ENCODE measurements at places on chromosomes 3 and 15.
A peak's percentile ranks its signal among the peaks of the same experiment; 100 is the strongest.

GRCh38 chr3:151770956-151771355 is 37.2 kb downstream of the AADACL2 start:
- peak; percentile 59 for DNase-seq

DNA sequence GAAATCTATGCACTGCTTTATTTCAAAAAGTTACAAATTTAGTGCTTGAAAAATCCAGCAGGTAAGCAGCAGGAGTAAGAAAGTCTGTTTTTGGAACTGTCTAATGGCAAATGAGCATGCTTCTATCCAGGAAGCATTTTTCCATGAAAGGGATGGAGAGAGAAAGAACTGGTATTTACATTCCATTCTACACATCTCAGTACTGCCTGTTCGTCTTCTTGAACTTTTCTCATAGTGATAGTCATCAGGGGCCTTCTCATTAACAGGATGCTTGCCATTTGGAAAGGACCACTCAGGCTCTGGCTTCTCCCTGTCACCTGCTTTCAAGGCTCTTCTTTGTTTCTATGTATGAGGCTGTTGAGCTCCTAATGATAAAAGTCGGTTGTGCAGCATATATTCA is 267.3 kb upstream of the IL12A start:
- DNase-seq = no peak

DNA sequence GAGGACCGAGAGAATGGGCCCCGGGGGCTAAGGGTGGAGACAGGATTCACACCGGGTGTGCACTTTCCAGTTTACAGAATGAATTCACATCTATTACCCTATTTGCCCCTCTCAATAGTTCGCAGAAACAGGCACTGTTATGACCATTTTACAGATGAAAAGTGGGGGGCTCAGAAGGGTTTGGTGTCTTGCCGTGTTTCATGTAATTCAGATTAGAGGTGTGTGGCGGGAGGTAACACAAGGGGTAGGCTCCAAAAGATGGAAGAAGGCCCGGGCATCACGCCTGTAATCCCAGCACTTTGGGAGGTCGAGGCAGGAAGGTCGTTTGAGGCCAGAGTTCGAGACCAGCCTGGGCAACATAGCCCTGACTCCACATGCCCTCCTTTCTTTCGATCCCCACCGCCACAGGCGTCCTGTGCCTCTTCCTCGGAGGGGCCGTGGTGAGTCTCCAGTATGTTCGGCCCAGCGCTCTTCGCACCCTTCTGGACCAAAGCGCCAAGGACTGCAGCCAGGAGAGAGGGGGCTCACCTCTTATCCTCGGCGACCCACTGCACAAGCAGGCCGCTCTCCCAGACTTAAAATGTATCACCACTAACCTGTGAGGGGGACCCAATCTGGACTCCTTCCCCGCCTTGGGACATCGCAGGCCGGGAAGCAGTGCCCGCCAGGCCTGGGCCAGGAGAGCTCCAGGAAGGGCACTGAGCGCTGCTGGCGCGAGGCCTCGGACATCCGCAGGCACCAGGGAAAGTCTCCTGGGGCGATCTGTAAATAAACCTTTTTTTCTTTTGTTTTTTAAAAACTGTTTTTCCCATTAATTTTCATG is 3.4 kb downstream of the DUOXA2 start:
- no peak for DNase-seq

DNA sequence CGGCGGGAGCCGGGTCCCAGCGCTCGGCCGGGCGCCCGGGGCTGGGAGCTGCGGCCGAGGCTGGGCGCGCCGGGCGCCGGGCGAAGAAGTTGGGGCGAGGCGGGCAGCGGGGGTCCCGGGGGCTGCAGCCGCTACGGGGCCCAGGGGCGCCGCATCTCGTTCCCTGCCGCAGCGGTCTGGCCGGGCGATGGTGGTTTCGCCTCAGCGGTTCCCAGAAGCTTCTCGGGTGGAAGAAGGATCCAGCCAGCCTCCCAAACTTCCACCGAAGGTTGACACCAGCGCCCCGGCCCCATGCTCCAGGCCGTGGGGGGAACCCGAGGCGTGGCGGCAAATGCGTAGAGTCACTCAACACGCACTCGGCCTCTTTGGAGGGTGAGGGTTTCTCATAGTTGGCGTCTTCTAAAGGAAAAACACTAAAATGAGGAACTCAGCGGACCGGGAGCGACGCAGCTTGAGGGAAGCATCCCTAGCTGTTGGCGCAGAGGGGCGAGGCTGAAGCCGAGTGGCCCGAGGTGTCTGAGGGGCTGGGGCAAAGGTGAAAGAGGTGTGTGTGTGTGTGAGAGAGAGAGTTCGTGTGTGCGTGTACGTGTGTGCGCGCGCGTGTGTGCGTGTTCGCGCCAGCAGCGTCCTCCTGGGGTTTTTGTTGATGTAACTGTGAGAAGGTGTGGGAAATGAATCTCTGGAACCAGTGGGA is 940 bp downstream of the BOC start:
- DNase-seq = peak; percentile 47

- no peak for DNase-seq
These were observed 186.6 kb downstream of the SLC9A9 start for GRCh38 chr3:143661677-143662076.

GRCh38 chr3:47310391-47310790 is 27.6 kb downstream of the KLHL18 start:
- no peak for DNase-seq

GRCh38 chr3:47661121-47661752 is 82.6 kb upstream of the CSPG5 start:
- peak; percentile 67 for DNase-seq

- no peak for DNase-seq
These were observed 10.8 kb upstream of the MEF2A start for GRCh38 chr15:99554880-99555488.

DNA sequence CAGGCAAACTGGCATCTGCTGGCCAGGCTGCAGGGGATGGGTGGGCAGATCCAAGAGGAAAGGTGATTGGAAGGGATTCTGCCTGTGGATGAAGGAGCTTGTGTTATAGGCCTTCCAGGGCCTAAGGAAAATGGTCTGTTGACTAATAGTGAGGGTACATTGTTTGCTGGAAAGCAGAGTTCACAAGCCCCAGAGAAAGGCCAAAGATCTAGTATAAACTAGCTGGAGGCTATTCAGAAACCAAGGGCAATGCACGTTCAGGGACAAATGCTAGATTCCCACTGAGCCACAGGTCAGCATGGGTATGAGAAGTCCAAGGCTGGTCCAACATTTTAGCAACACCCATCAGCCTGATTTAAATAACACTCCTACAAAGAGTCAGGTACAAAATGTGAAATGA is 74.7 kb downstream of the FBN1 start:
- no peak for DNase-seq

GRCh38 chr3:51709675-51710074 is 2.8 kb downstream of the GRM2 start:
- DNase-seq = no peak

- DNase-seq = no peak
These were observed 121.4 kb upstream of the ATP11B start for GRCh38 chr3:182671942-182672341.

GRCh38 chr3:52794612-52795099 is at the start of gene ITIH3:
ITIH3 (plus strand) TSS chr3:52794796; CDS start chr3:52794804, 8 bp downstream.
- no peak for DNase-seq

GRCh38 chr3:16824081-16824696 is 60.6 kb upstream of the PLCL2 start:
- no peak for DNase-seq

DNA sequence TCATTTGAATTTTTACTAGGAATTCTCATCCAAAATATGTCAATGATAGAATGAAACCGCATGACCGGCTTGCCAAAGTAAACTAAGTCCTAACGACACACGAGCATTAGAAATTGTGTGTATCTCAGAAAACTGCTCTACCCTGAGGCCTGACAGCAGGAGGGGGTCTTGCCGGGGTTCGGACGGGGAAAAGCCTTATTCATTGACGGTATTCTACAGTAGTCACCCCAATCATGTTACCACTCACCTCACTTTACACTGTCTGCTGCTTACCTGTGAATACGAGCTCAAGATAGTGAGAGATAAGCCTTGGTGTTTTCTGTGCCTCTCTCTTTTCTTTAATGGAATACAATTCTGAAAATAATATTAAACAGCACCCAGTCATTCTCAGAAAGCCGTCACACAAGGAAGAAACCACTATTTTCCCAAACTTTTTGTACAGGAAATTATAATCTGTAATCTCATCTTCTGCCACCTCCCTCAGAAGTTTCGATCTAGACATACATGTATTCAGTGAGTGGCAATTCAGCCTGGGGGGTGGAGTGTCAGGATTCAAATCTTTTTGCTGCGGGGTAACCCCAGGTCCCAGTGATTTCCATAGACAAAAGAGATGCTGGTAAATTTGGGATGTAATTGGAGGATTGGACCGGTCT is 492 bp upstream of the FAM43A start:
- DNase-seq = no peak

DNA sequence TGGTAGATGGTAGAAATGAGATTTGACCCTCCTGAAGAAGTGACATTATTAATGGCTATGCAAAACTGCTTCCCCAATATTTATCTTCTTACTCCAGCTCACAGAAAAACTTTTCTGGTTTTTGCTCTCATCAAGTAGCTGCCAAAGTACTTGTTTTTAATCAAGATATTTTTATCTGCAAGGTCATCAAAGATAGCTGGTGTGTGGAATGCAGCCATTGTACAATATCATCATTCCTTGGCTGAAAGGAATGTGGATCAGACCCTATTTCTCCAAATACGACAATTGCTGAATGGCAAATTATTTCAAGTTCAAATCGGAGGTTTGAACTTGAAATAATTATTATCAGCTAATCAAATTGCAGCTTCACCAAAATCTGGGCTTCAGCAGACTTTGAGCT is 126.9 kb upstream of the SLC7A14 start:
- no peak for DNase-seq

DNA sequence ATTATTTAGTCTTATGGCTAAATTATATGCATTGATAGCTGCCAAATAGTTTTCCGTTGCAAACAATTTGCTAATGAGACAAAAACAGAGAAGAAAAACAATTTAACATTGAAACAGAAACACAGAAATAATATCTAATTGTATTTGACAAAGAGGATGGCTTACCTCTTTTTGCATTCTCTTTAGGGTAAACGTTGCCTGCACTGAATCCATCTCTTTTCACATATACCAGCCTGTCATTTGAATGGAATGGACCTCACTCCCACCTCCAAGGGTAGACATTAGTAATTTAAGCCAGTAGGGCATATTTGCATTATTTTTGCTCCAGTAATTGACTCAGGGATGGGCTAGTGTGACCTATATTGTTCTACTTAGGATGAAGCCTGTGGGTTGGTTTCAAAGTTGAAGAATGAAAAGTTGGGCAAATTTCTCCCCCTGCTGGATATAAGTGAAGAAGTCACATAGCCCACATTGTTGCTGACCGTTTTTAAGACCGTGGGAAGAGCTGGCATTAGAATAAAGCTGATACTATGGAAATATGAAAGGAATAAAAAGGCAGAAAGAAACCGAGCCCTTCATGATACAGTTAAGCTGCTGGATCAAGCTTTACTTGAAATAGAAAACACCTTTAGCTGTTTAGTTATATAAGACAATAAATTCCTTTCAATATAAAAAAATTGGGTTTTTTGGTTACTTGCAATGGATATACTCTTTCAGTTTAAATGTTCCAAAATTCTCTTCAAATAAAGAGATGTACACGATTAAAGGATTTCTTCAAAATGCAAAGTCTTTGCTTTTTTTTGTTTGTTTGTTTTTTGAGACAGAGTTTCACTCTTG is 26.9 kb downstream of the PIERCE2 start:
- no peak for DNase-seq

DNA sequence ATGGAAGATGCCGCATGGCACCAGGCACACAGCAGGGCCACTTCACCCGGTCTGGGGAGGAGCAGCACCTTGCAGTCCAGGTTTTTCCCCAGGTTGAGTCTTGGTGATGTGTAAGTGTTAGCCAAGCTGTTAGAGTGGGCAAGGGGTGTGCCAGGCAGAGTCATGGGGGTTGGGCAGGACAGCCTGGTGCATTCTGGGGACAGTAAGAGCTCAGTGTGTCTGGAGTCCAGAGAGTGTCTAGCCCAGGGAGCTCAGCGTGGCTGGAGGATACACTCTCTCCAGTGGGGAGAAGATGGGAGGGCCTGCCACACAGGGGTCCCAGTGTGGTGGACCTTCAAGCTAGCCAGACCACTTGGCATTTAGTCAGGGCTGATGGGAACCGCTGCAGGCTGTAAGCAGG is 87.4 kb downstream of the AAGAB start:
- no peak for DNase-seq

- peak; percentile 69 for DNase-seq
These were observed at the start of gene ADAMTSL3 for GRCh38 chr15:83653639-83654378. ADAMTSL3 (plus strand) TSS chr15:83654123; CDS start chr15:83655762, 1,639 bp downstream.

DNA sequence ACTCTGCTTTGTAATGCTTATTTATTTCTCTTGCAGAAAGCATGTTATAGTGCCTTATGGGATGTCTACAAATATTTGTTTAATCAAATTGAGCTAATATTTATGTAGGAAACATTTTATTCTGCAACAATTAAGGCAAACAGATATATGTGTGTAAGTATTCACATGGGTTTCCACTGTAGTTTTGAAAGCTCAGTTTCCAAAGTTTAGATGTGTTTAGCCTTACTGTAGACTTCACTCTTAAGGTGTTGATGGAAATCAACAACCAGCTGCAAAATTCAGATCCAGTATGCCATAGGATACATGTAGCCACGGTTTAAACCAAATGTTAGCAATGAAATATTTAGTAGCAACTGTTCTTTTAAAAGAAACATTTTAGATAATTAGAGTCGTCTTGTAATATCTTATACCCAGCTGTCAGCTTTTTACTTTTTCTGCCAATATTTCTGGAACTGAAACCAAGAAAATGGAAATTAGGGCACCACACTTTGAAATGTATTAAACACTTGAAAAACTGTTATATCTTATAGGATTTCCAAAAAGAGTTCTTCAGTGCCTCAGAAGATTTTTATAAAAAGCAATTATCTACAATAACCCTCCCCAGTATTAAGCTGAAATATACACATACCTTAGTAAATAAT is 18.5 kb downstream of the PIK3CA start:
- DNase-seq = no peak

DNA sequence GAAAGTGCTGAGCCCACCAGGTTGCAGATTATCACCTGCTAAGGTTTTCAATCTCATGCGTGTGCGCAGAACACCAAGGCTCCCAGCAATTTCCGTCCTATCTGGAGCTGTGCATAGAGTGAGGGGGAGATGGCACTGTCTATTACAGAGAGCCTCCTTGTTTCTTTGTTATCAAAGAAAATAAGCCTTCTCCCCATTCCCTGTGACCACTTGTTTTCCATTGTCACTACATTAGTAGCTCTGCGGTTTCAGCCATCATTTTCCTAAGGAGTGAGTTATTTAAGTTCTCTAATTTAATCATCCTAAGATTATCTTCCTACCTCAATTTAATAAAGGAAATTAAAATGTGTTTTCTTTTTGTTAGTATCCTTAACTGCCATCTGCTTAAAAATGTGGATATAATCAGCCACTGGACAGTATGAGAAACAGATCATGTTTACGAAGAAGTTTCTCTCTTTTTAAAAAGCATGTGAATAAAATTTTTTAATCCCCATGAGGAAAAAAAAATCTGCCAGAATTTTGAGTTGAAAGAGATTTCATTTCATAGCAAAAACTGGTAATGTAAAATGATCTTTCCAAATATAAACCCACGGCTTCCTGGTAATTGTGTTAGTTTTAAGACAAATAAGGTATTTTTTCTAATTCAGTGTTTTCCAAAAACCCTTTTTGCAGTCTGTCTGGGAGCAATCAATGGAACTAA is 172.3 kb upstream of the UBE2E1 start:
- DNase-seq = no peak

GRCh38 chr3:134904241-134904771 is 109.2 kb downstream of the EPHB1 start:
- DNase-seq = no peak
